Neural progenitor cell (in vitro differentiated cells): ENCODE measurements at places on chromosomes 11 and 22. TPM values are rescaled to one million over a fixed set of nuclear protein-coding genes. Genes with fewer than 3 reads are reported as not detected.

NLRP6 gene
- not detected in 2 replicates for total RNA-seq

TCN1 gene
- not detected in 2 replicates for total RNA-seq

ALKBH3 gene
- total RNA-seq: 21.7 and 37.4 TPM in 2 replicates

OR51E2 gene
- total RNA-seq: not detected in 2 replicates

ENTHD1 gene
- total RNA-seq: not detected in 2 replicates

POTEH gene
- not detected in 2 replicates for total RNA-seq
